T-helper 2 cell treated with Interferon-gamma antibody and Interleukin-4, amounts not matched to agents 5 μg/mL and 100 μg/mL, for 36 hours (primary cell): ENCODE measurements at places on chromosomes 3 and 15.
A peak's percentile ranks its signal among the peaks of the same experiment; 100 is the strongest.

DNA sequence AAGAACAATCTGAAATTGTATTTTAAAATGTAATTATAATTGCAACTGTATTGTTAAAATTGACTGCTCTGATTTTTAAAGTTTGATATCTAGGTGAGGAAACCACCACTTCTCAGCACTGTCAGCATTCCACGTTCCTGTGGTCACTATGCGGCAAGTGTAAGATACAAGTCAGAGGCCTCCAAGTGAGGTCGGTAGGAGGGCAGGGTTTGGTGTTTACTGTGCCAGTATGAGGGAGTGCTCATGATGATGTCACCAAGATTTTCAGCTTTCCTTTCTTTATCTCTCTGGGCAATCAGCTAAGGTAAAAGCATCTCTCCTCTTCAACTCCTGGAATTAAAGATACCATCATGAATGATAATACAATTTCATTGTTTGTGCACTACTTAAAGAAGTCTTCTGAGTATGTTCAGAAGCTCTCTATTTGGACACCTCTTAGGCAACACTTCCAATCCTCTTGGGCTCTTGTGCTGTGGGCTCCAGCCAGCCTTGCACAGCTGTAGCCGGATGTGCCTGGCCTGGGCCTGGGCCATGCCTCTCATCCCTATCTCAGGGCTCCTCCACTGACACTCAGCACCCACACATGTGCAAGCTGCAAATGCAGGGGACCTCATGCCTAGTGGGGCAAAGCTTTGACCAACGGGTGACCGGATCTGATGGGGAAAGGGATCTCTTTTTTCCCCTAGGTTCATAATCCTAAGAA, 42.9 kb downstream of the CCR3 start:
- DNase-seq, result peak; percentile 67

- DNase-seq, result no peak
These were observed 88.2 kb downstream of the FBN1 start for GRCh38 chr15:48557335-48557734.

DNA sequence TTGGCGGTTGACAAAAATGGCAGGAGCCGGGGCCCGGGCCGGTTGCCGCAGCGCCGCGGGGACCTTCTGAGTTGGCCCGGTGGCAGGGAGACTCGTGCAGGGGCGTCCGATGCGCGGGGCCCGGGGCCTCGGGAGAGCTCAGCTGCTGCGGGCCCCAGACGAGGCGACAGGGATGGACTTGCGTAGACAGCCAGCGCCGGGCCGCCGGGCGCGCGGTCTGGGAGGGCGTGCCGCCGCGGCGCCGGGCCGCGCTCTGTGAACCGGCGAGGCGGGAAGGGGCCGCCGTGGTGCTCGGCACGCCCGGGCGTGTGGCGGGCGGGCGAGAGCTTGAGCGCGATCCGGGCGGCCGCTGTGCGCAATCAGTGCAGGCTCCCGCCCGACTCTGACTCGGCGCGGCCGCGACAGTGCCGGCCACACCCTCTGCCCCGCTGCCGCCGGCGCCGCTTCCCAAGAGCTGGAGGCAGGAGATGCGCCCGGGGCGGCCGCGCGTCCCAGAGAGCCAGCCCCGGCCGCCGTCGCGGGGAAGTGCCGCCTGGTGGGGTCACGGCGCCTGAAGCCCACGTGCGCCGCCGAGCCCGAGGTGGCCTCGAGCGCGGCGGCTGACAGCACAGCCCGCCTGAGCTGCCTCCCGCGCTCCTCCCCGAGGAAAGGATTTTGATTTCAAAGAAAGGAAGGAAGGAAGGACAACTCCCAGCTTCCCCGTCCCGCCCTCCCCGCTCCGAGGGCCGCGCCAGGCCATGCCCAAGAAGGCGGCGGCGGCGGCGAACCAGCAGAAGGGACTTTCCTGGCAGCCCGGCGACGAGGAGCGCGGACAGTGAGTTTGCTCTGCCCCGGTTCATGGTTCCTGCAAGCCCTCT, 657 bp downstream of the TLNRD1 start:
- peak; percentile 46 for DNase-seq

GRCh38 chr15:87873516-87873915, 383.0 kb downstream of the NTRK3 start:
- no peak for DNase-seq

- DNase-seq, result no peak
These were observed 172.0 kb downstream of the XXYLT1 start for GRCh38 chr3:195098741-195099525.

- no peak for DNase-seq
These were observed 333.5 kb downstream of the LSAMP start for GRCh38 chr3:116111765-116112164.

DNA sequence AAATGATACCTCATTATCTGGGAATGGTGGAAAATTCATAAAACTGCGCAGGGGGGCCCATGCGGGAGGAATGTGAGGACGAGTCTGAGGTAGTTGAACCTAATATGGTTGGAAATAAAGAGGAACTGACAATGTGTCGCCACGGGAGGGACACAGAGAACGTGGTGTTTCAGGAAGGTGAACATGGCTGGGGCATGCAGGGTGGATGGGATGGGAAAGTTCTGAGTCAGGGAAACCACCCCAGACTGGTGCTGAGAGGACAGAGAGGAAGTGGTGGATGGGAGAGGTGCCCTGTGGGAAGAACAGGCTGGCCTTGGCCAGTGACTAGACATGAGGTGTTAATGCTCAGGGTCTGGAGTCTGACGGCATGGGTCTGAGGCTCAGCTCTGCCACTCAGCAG, 137.1 kb upstream of the WNT5A start:
- DNase-seq, result no peak

GRCh38 chr3:195070336-195070735, 200.6 kb downstream of the XXYLT1 start:
- no peak for DNase-seq

DNA sequence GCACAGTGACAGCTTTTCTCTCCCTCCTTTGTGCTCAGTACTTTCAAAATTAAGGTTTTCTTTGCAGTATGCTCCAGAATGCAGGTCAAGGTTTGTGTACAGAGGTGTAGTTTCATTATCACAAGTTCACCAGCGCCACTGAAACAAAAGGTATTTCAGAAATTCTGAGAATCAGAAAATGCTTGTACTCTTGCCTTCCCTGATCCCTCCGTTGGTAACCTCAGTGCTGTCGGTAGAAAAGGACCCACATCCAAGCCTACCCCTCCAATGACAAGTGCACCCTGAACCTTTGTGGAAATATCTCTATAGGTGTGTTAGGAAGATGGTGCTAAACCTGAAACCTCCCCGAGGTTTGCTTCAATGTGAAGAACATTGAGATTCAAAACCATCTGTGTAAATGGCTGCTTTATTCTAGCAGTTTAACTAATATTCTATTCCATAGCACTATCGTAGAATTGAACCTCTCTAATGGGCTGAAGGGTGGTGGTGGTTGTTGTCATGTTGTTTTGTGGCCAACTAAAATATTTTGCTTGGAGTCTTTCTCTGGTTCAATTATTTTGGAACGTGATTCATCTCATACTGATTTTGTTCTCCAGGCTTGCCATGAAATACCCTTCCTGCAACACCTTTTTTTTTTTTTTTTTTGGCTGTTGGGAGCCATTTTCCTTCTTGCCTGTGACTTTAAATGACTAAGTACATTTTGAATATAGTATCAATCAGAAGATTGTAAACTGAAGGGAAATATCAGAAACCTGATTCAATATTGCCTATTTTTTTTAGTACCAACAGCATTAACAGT, 20.7 kb downstream of the ZBTB38 start:
- DNase-seq, result no peak

DNA sequence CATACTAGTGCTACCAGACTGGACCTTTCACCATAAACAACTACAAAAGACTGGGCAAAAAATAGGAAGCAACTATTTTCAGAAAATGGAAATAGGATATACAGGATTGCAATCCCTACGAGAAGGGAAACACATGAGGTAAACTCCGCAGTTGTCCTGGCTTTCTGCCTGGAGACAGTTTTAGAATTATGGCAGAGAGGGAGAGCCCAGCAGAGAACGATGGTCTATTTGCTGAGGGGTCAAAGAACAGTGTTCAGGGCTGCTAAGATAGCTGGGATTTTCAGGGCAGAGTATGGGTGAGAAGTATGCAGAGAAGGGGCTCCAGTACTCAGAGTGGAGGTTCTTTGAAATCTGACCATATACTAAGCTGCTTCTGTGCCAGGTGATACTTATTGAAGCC, 163.4 kb downstream of the CHDH start:
- no peak for DNase-seq
